ENCODE measurements at places on chromosomes 1 and 21.

DNA sequence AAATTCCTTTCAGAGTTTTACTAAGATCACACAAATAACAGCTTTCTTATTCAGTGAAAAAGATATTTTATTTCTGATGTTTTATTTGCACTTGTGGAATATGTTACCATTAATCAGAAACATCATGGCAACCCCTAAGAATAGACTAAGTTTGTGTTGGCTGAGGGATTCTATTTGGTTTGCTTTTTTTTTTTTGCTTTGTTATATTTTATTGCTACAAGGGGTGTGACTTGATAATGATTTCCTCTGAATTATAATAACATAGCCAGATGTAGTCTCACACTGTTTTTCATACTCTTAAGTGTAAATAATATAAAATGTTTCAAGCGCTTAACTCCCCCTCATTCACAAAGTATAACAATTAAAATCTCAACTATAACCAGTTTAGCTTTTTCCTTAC is 20.0 kb downstream of the GLRX2 start:
- no peak for DNase-seq

DNA sequence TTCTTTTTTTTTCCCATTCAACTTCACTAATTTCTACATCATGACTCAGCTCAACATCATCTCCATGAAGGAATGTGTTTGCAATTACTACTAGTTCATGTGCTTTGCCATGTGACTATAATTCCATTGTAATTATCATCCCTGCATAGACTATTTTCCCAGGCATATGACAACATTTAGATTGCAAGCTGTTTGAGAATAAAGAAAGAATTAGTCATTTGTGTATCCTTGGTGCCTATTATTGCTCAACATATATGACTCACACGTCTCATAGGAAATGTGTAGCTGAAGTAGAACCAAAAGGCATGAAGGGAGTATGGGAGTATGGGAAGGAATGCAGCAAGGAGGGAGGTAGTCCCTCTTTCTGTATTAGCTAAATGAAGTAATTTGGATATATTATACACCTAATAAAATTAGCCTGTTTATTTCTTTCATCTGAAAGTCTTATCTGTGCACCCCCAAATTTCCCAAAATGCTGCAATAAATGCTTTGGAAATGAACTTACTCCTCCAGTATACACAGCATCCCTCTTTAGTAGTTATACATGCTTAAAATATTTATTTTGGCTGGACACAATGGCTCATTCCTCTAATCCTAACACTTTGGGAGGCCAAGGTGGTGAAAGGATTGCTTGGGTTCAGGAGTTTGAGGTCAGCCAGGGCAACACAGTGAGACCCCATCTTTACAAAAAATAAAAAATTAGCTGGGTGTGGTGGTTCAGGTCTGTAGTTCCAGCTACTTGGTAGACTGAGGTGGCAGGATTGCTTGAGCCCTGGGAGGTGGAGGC is 316.9 kb upstream of the ADGRL4 start:
- DNase-seq: no peak

DNA sequence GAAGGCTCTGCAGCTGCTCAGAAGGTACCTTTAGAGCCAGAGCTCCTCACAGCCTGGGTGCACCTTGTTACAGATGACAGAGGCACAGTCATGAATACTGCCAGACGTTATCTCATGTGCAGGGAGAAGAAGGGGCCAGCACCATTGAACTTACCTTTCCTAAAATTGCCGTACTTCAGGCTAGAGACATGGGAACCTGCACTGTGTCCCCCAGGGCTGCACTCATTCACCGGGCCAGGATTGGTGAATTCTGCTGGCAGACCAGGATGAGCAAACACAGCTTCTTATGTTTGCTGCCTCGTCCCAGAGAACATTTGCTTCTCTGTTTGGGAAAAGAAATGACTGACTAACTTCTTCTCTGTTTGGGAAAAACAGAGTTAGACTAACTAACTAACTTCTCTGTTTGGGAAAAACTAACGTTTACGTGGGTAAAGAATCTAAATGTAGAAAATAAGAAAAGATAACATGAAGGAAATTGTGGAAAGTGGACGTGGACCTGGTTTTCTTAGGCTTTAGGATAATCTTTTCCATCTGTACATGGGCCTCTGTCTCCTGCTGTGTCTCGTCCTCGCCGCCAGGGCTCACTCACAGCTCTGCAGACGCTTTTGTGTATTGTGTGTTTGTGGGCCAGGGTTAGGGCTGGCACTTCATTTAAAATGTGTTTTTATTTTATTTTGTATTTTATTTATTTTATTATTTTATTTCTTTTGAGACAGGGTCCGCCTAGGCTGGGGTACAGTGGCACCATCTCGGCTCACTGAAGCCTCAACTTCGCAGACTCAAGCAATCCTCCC is 9.9 kb downstream of the OBSCN start:
- DNase-seq: no peak

GRCh38 chr1:93328809-93329760 is 16.6 kb upstream of the DR1 start:
- no peak for DNase-seq

DNA sequence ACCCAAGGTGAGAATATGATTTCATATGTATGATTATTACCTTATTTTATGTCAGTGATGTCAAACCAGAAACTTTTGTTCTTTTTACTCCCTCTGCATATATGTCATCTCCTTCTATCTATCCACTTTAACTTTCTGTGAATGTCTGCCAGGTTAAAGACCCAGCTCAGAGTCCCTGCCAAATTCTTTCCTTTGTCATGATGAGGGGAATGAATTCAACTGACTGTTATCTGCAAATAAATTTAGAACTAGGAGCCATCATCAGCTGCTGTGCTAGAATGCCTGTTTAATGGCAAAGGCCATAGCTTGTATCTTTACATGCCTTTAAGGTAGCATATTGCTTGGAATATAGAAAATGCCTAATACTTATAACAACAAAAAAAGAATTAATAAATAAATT is 815.6 kb upstream of the NEGR1 start:
- no peak for DNase-seq

GRCh38 chr1:177857285-177857684 is 112.6 kb downstream of the SEC16B start:
- no peak for DNase-seq

DNA sequence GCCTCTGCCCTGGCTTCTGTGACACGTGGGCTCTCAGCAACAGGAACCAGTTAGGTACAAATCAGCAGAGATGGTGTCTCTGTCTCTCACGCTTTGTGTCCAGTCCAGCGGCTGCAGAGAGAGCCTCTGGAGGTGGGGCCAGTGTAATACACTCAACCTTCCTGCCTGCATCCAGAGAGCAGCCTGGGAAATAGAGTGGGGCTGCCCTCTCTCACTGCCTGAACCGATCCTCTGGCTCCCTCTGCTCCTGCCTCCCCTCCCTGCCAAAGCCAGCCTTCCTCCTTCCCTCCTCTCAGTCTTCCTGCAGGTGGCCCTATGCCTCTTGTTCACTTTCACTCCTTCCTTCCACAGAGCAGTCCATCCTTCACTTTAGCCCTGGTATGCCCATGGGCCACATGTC is at the start of gene ZNF648:
TSS of gene ZNF648 (minus strand) at position 119 of the 400 bp plus-strand sequence. CDS start 3,702 bp downstream, outside the sequence.
- DNase-seq: no peak

DNA sequence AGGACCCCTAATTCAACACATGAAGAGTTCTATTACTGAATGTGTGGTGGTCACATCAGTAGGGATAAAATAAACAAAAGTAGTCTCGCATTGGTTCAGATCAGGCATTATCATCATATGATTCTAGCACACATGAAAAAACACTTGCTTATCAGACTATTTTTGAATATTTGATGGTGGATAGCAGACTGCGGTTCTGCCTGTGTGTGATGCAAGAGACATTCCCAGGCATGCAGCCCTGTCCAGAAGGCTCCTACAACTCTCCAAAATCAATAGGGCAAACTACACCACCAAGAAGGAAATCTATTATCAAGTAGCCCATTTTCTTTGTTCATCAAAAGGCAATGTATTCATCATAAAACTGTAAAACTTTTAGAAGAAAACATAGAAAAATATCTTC is 304.7 kb downstream of the DUSP10 start:
- no peak for DNase-seq

DNA sequence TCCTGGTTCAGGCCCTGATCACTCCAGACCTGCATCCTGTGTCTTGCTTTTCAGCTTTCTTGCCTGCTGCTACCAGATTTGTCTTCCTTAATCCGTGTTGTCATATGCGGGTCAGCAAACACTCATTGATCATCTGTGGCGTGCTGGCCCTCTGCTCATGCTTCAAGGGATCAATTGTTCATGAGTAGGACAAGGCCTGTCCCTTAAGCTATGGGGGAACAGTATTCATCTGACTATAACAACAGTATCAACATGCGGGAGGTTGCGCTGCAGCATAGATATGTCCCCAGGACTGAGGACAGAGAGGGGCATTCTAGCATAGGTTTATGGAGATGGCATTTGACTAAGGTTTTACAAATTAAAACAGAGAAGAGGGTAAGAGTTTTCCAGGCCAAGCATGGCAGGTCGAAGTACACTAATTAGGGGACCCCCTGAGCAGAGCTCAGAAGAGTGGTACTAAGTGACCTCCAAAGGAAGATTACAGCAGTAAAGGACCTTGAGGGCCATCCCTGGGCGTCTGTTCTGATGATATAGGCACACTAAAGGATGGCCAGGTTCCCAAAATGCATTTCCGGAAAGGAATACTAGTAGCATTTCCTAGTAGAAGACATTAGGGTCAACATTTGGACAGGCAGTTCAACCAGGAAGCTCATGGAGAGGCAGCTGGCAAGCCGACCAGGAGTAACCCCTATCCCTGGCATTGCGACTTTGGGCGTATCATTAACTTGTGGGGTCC is 811 bp upstream of the ZNF672 start:
- no peak for DNase-seq

- DNase-seq: no peak
Observed at GRCh38 chr1:83694449-83694848, 304.5 kb downstream of the TTLL7 start.

Measured in thyroid gland (tissue), 4 donors.